A549 (cell line): ENCODE measurements at places on chromosomes 13 and 19.

DNA sequence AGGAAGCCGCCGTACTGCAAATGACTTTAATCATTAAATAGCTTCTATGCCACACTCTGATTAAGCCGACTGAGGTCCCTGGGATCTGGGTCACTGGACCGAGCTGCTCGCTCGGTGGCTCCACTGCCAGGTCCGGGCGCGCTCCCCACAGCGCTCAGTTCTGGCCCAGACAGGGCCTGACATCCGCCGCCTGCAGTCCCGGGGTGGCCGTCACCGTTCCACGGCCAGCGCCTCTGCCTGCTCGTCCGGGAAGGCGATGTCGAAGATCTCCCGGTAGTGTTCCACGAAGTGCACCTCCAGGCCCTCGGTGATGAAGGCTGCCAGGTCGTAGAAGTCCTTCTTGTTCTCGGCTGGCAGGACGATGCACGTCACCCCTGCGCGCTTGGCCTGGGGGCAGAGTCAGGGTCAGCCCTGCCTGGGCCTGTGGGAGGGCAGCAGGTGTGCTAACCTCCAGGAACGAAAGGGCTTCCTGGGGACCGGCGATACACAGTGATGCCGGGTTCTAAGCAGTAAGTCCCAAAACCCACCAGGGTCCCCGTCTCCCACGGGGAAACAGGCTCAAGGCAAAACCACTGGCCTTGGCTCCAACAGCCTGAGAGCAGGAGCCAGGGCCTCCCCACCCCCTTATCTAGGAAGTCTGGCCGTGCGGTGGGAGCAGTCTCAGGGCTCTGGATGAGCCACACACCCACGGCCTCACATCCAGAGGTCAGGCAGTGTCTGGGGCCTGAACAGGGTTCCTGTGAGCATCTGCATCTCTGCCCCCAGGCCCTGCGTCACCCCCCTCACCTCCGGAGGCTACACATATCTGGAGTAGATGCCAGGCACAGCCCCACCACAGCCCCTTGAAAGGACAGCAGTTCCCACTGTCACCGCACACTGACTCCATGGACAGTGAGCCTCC is 2.0 kb downstream of the RPL36 start:
- DNase-seq = no peak

DNA sequence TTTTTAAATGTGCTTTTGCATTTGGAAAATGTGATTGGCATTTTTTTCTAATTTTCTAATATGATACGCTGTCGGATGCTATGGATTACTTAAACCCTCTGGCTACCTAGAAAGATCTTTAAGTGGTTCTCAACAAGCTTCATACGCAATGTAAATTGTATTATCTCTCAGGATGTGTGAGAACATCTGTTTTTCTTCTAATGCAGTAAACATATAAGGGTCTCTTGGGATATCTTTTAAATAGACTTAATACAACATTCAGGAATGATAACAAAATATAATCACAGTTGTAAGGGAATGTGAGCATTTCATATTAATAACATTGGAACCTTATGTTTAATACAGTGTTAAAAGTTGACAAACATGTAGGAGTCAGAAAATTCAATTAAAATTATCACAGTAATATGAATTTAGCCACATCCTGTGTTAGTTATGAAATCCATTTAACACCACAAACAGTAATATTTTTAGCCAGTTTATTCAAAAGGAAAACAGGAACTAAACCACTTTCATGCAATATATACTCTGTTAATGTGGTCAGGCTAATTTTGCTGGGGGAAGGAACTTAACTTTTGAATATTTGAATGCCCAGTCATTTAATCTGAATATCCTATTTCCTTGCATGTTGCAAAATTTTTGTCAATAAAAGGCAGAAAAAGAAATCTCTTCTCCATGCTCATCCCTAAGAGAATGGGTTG is 15.0 kb upstream of the ALOX5AP start:
- DNase-seq = no peak

DNA sequence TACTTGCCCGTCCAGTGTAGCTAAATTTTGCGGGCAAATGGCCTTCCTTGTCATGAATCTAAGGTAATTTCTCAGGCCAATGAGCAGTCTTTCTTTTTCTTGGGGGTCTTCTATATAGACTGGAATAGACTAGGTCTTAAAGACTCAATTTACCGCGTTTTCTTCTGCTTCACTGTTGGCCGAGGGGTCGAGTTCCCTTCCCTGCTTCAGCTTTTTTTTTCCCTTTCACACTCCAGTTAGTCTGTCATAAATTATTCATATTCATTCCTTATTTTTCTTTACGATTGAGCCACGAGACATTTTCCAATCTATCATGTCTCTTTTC is 276 bp downstream of the ALG11 start:
- no peak for DNase-seq

- peak; percentile 26 for DNase-seq
Observed at GRCh38 chr19:42695811-42696503, 44.3 kb downstream of the PSG3 start.

- DNase-seq = no peak
Observed at GRCh38 chr19:50313812-50314536, 15.2 kb downstream of the KCNC3 start.

DNA sequence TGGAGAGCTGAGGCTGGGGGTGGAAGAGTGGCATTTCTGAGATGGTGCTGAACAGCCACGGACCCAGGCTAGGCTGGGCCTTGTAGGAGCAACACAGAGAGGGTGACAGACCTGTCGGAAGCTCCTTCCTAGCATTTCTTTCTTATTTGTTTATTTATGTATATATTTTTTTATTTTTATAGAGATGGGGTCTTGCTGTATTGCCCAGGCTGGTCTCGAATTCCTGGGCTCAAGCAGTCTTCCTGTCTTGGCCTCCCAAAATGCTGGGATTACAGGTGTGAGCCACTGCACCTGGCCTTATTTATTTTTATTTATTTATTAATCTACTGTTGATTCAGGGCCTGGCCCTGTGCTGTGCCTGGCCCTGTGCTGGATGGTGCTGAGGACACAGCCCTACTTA is 6.5 kb downstream of the CIC start:
- no peak for DNase-seq

GRCh38 chr13:76871432-76871831 is 14.8 kb downstream of the KCTD12 start:
- no peak for DNase-seq

DNA sequence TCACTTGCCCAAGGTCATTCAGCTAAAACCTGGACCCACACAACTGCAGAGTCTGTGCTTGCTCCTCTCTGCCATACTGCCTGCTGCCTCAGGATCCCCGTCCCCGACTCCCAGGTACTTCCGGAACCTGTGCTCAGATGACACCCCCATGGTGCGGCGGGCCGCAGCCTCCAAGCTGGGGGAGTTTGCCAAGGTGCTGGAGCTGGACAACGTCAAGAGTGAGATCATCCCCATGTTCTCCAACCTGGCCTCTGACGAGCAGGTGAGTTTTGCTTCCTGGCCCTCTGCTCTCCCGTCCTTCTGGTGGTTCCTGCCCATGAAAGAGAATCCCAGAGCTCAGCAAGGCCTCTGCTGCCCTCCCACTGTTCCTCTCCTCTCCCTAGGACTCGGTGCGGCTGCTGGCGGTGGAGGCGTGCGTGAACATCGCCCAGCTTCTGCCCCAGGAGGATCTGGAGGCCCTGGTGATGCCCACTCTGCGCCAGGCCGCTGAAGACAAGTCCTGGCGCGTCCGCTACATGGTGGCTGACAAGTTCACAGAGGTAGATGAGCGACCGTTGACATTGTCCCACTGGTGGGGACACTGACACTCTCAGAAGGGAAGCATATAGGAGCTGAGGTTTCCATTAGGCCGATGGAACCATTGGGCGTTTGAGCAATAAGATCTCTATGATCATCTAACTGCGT is 22.9 kb downstream of the PPP2R1A start:
- no peak for DNase-seq

GRCh38 chr19:47027586-47028088 is 8.0 kb downstream of the NPAS1 start:
- no peak for DNase-seq

GRCh38 chr13:38687246-38688229 is 661 bp downstream of the FREM2 start:
- peak; percentile 11 for DNase-seq

DNA sequence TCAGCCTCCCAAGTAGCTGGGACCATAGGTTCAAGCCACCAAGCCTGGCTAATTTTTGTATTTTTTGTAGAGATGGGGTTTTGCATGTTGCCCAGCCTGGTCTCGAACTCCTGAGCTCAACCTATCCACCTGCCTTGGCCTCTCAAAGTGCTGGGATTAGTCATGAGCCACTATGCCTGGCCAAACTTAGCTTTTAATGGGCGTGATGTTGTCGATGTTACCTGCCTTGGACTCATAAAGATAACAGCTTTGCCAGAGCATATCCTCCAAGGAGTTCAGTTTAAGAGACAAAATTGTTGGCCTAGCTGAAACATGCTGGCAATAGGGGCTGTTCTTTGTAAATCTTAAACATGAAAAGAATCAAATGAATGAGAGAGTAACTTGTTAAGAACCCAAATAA is 13.1 kb downstream of the POLR1D start:
- no peak for DNase-seq

GRCh38 chr13:113934576-113934975 is 39.3 kb downstream of the C13orf46 start:
- no peak for DNase-seq
